ENCODE measurements at places on chromosomes 2 and 18.

DNA sequence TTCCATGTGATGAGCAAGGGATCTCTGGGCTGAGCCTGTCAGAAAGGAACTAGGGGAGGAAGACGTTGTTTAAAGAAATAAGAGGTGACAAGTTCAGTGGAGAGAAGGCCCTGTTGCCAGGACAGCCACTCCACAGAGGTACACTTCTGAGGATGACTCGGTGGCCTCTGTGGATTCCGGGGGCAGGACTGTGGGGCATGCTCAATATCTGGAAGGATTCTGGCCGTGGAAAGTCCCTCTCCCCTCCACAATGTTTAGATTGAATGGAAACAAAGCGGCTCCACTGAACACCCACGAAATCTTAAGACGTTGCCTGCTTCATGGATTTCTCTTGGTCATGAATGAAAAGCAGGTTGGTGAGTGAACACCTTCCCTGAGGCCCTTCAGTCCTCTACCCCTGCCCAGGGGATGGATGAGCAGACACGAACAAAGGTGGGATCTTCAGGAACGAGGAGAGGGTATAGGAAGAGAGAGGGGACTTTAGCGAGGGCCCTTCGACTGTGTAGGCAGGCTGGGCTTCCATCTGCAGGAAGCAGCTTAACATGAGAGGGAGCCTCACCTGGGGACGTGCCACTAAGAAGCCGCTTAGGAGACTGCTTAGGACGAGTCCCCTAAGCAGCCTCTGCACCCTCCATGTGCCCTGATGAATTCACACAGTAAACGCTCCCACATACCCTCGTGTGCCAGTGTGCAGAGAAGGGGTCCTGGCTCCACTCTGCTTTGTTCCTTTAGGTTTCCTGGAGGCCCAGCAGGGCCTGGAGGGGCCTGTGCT lies 1.9 kb downstream of the NTSR2 start:
- DNase-seq = no peak

DNA sequence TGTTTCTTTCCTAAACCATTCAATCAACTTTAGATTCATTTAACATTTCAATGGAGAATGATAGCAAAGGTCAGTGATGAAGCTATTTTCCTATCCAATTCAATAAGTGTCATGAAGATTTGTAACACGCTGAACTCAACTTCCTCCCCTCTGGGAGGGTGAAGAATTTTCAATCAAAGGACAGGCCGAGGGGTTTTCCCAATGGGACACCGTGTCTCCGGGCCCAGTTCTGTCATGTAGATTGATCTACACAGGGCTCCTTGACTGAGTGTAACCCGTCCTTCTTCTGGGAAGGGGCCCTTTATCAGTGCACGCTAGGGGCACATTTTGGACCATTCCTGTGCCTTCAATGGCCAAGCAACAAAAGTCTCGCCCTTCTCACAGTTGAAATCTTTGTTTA lies 90.1 kb downstream of the KCNE4 start:
- no peak for DNase-seq

GRCh38 chr18:54296062-54296461 lies 26.7 kb downstream of the POLI start:
- DNase-seq = no peak

DNA sequence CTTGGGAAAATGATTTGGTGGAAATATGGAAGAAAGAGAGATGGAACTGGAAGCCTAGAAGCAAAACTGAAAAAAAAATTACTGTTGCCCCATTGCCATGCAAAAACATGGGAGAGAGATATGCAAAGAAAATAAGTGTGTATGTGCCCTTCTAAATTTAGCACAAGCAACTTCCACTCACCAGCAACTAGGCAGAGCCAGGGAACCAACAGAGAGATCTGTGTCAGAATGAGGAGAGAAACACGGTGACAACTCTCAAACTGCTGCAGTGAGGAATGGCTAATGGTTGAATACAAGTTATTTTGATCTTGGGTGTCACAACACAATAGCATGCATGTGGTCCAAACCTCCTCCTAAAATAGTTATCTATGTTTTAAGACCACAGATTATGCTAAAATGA lies 10.9 kb downstream of the DSC2 start:
- DNase-seq = no peak

- DNase-seq = no peak
Observed at GRCh38 chr18:25898965-25899364, 191.4 kb downstream of the SS18 start.

DNA sequence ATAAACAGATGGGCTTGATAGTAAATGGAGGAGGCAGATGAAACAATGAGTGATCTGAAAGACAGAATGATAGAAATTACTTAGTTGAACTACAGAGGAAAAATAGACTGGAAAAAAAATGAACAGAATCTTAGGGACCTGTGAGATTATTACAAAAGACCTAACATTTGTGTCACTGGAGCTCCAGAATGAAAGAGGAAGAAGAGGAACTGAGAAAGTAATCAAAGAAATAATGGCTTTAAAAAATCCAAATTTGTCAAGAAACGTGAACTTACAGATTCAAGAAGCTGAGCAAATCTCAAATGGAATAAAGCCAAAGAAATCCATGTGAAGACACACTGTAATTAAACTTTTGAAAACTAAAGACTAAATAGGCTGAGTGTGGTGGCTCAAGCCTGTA lies 28.3 kb downstream of the EVA1A start:
- DNase-seq = no peak

GRCh38 chr2:189008555-189009262 lies 34.5 kb downstream of the COL3A1 start:
- no peak for DNase-seq

DNA sequence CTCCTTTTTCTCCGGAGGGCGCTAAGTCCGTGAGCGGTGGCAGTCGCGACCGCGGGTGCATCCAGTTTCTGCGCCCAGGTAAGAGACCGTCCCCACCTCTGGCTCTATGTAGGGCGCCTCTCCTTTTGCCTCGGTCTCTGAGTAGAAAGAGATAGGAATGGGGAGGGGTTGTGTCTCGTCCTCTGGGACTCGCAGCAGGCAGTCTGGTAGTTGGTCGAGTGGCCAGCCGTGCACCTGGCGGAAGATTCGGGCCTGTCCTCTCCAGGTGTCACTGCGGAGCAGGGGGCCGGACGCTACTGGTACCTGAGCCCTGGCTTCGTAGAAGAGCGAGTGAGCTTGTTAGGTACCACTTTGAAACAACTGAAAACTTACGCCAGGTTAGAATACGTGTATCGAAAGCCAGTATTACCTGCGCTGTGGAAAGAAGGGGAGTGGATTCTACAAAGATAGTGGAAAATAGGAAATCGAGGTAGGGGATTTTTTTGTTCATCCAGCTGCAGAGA lies 403 bp downstream of the MAP2 start:
- DNase-seq = no peak

- no peak for DNase-seq
Observed at GRCh38 chr2:11224887-11225286, 69.6 kb downstream of the SLC66A3 start.

- no peak for DNase-seq
Observed at GRCh38 chr2:15608392-15608761, 16.7 kb downstream of the DDX1 start.

DNA sequence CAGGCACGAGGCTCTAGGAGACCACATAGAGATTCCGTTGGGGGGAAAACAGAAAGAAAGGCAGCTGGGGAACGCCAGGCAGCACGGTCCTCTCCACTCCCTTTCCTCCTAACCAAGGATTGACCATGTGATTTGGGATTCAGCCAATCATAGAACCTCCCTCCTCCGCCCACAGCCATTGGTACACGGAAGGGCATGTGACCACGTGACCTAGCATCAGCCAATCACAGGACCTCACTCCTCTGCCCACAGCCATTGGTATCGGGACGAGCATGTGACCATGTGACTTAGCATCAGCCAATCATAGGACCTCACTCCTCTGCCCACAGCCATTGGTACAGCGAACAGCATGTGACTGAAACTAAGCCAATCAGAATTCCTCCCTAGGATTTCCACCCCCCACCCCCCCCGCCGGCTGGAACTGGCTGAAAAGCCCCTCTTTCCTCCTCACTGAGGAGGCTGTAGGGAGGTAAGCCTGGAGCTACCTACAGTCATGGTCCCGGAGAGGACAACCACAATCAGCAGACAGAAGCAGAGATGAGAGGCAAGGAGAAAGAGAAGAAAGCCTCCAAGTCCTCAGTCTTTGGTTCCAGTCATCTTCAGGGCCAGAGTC lies 7.6 kb downstream of the SERPINE2 start:
- no peak for DNase-seq

GRCh38 chr2:146540271-146540932 lies 1304.4 kb upstream of the ACVR2A start:
- DNase-seq = no peak

DNA sequence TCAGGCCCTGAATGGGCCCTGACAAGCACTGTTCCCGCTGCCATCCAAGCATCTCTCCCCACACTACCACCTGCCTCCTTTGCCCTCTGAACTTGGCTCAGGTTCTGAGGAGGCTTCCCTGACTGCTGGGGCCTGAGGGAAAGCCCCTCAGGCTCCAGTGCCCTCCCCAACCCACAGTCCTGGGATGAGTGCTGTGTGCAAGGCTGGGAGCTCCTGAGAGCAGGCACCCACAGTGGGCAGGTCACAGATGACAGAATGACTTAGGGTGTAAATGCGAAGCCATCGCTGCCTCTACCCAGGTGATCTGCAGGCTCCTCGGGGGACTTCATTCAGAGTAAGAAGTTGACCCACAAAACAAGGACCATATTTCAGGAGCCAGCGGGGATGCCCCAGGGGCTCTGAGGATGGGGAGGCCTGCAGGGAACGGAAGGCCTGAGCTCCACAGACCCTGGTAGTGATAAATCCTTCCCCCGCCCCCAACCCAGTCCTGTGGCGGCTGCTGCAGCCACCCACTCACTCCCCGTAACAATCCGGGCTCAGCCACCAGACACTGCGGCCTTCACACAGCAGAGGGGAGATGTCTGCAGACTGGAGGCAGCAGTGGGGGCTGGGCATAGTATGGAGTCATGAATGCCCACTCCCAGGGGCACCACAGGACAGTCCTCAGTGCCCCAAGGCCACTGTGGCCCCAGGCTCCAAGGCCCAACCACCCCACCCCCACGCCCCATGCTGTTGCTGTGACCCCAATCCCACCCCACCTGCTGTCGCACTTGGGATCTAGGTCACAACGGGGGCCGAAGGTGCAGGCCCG lies 8.9 kb downstream of the BIN1 start:
- no peak for DNase-seq

DNA sequence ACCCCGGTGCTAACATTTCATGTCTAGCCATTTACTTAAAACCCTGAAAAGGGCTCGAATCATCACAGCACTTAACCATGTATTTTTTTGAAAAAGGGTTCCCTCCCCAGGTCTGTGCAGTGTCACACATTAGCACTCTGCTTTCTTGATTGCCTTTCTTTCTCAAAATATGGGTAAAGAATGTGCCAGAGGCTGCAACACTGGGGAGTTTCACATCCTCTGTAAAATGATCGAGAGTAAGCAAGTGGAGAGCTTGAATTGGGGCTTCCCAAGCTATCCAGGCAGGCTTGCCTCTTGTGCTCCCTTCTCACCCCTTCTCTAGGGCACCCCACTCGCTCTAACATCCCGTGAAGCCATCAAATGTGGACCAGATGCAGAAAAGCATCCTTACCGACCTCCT lies 177.0 kb upstream of the CCDC68 start:
- DNase-seq = no peak

DNA sequence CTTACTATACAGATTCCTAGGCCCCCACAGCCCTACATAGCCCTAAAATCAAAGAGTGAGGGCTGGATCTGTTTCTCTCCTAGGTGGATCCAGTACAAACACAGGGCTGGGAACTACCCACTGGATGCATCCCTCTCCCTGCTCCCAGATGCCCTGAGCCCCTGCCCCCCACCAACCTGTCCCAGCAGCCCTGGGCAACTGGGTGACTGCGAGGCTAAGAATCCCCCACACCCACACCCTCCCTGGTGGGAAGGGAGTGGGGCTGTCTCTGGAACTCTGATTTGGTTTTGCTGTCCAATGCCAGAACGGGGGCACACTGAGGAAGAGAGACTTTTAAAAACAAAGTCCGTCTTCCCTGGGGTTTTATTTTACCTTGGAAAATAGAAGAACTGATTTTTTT lies 113.1 kb downstream of the SMAD7 start:
- no peak for DNase-seq

DNA sequence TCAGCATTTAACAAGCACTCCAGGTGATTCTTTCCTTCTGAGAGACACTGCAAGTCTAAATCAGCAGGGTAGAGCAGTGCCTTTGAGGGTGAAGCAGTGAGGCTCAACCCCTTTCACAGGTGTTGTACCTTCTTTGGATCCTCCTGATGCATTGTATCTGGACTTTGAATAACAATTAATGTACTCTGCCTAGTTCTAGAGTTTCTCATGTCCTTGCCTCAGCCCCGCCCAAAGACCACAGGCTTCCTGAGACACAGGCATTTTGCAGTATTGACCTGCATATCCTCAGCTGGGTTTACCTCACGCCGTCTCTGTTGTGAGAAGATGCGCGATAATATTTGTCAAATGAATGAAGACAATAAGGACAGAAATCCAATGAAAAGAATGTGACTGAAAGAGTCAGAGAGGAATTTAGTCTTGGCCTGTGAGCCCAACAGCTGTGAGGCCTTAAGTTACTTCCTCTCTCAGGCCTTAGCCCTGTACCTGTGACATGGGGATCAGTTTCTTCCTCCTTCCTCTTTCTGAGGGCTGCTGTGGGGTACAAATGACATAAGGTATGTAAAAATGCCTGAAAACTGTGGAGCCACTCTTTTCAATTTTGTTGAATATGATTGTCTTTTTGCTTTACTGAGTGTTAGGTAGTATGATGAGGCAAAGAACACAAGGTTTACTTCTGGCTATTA lies 43.7 kb downstream of the WIPF1 start:
- DNase-seq = peak; percentile 53

GRCh38 chr2:51483720-51484119 lies 451.8 kb upstream of the NRXN1 start:
- no peak for DNase-seq

DNA sequence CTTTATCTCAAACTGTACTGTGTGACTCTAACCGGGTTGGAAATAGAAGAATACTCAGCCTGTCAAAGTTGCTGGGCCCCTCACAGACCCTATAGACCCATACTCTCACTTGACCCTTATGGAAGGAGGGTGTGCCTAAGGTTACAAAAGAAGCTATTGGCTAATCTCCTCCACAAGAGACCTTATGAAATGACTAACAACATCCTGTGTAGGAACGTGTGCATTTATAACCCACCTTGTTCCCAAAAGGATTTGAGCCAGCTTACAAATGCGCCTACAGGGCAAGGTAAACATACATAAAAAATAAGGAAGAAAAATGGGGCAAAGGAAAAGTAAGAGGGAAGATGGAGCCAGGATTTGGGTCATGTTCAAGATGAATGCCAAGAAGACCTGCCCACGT lies 225.4 kb upstream of the SMAD2 start:
- DNase-seq = no peak

- no peak for DNase-seq
Observed at GRCh38 chr18:25365242-25365641, 13.3 kb upstream of the ZNF521 start.

GRCh38 chr2:20674309-20674965 lies 7.5 kb downstream of the GDF7 start:
- DNase-seq = no peak

DNA sequence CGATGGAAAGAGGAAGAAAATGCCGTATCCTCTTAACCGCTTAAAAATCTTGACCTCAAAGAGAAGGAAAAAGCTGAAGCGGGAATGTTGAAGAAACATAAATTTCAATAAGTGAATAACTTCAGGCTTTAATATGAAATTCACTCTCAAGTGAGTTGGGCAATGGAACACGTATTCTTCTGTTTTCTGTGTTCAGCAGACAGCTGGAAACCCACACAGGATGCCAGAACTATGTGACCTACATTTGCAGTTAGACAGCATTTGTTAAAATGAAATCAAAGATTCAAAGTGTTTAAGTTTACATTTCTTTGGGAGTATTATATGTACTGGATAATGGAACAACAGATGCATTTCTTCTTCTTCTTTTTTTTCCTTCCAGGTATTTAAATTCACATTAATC lies 80.5 kb upstream of the SPATS2L start:
- no peak for DNase-seq
